ENCODE measurements at places on chromosomes 2 and 18. TPM values are rescaled to one million over a fixed set of nuclear protein-coding genes. Genes with fewer than 3 reads are reported as not detected.

TWIST2 gene
- not detected for total RNA-seq

MDH1 gene
- total RNA-seq, result 120 TPM

SLC39A6 gene
- total RNA-seq, result 17.6 TPM

MAP3K19 gene
- not detected for total RNA-seq

DIPK1C gene
- total RNA-seq, result not detected

LRP1B gene
- not detected for total RNA-seq

TMEM200C gene
- total RNA-seq, result not detected

TM4SF20 gene
- not detected for total RNA-seq

CDK5R2 gene
- total RNA-seq, result not detected

GKN1 gene
- not detected for total RNA-seq

ALPP gene
- total RNA-seq, result not detected

REG1B gene
- not detected for total RNA-seq

GKN2 gene
- not detected for total RNA-seq
